Stimulated activated CD4-positive, alpha-beta T cell treated with anti-CD3 and anti-CD28 coated beads, TNF-alpha, amount 100 ng/mL, for 48 hours (primary cell): ENCODE measurements at places on chromosomes 1 and 21.

GRCh38 chr1:32848354-32849063 lies 22.2 kb downstream of the FNDC5 start:
- no peak for DNase-seq

GRCh38 chr1:46461809-46462448 lies 27.7 kb upstream of the DMBX1 start:
- DNase-seq: no peak

GRCh38 chr1:174890024-174890423 lies 109.7 kb upstream of the CACYBP start:
- no peak for DNase-seq

DNA sequence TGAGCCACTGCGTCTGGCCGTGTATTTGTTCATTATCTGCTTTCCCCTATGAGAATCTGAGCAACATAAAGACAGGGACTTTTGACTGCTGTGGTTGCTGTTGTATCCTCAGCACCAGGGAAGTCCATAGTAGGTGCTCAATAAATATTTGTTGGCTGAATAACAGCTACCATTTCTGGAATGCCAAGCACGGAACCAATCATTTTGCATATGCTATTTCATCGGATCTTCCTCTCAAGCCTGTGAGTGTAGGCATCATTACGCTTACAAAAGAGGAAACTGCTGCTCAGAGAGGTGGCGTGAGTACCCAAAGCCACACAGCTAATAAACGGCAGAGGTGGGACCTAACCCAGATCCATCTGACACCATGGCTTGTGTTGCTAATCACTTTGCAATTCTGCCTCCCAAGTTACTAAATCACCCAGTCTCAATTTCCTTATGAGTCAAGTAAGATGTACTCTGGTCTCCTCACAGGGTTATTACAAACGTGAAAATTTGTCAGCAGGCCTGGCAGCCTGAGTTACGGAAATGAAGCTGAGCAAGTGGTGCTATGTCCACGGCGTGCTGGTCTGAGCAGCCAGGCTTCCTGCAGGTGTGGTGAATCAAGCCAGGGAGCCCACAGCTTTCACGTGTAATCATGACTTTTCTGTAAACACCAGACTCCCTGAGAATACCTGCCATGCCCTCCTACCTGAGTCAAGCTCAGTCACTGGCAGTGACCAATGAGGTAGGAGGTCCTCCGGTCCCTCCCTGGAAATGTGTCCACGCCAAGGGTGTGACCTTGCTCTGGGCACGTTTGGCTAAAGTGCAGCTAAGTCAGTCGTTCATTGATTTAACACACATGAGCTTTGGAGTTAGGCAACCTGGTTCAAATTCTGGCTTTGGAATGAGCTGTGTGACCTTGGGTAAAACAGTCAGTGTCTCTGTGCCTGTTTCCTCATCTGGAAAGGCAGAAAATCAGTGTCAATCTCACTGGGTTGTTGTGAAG lies 4.8 kb upstream of the RHCE start:
- no peak for DNase-seq

GRCh38 chr21:34345091-34345871 lies 18.5 kb upstream of the KCNE2 start:
- no peak for DNase-seq

DNA sequence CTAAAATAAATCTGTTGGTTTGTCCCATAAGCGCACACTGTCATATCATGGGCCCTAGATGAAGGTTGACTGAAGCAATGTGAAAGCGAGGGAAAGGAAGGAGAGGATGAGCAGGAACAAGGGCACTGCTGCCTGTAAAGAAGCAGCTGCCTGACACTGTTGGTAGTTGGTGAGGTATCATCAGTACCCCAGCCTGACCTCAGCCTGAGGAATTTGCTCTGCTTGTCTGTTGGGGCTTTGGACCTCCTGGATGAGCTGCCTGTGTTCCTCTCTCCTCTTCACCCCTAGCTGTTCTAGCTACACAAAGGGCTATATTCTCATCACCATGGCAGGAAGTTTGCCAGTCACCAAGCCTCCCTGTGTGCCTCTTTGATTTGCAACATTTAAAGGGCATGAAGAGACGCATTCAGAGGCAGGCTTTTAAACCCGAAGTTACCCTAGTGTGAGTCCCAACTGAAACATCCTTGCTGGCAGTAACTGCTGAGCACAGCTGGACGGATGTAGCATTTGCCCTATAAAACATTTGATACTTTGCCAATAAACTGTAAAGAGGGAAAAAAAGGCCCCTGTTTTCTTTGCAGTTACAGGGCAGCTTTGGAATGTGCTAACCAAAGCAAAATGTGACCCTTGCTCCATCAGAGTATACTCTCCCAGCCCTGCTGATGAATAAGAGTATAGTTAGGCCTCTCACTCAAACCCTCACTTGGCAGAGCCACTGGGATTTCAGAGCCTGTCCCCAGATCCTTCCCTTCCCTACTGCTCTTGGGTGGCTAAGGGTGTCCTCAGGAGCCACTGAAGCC lies 22.2 kb upstream of the SPATA6 start:
- no peak for DNase-seq
